ENCODE measurements at places on chromosomes 2 and 18.
A peak's percentile ranks its signal among the peaks of the same experiment; 100 is the strongest.

DNA sequence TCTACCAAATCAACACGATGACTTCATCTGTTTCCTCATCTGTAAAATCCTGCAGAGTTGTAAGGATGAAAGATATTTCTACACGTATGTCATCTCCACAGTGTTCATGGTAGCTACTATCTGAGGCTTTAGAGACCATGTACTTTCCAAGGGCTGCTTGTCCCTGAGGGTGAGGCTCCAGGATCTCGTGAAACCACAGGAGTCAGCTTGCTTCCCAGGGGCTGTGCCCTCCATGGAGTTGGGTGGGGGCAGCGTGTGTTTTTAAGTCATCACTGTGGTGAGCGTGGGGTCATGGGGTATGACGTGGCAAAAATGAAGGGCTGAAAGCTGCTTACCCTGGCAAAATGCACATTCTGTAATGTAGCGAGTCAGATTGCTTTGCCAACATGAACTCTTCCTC, 81.6 kb downstream of the ASAP2 start:
- no peak for DNase-seq

DNA sequence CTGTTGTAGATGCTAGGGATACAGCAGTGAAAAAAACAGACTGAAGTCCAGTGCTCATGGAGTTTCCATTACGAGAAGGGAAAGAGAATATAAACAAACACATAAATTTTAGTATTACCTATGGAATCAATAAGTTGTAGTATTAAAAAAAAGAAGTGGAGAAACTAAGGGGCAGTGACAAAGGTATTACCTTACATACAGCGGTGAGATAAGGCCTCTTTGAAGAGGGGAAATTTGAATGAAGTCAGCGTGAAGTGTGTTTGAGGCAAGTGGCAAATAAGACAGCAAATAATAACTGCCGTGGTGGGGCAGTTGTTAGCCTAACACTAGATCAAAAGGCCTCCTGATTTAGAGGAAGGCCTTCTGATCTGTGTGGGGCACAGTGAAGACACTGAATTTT, 57.9 kb downstream of the TLK1 start:
- DNase-seq: no peak

DNA sequence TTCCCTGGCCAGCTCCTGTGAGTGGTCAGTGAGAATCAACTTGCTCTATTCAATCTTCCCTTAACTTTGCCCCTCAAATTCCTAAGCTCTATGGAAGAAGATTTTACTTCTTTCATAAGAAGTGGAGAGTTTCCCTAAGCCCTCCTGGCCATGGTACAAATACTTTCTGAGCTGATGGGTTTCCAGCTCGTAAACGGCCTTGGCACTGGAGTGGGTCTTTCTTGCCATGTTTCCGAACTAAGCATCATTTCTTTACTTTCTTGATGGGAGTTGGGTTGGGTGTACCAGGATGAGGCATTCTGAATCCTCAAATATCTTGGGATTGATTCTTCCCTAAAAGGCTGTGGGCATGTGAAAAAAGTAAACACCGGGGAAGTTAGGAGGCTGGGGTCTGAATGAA, 72.5 kb downstream of the ACKR3 start:
- DNase-seq: no peak

GRCh38 chr2:207499114-207499513, 30.6 kb upstream of the CREB1 start:
- no peak for DNase-seq

GRCh38 chr18:60649842-60650536, 277.4 kb upstream of the MC4R start:
- no peak for DNase-seq

GRCh38 chr2:84388921-84389490, 70.1 kb downstream of the SUCLG1 start:
- DNase-seq: no peak

GRCh38 chr2:215028231-215028630, 110.2 kb downstream of the ABCA12 start:
- no peak for DNase-seq

DNA sequence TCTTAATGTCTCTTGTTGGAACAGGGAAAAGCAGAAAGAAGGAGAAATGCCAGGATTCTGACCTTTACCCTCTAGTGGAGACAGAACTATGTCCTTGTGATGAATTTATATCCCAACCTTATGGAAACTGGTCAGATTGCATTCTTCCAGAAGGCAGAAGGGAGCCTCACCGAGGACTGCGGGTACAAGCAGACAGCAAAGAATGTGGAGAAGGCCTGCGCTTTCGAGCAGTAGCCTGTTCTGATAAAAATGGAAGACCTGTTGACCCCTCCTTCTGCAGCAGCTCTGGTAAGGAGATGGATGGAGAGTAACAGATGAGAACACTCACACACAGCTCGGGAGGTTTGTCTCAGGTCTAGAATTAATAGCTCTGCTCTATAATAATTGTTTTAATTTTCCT, 552.7 kb upstream of the HNMT start:
- DNase-seq: no peak

- DNase-seq: no peak
Observed at GRCh38 chr18:75845413-75845812, 417.9 kb upstream of the SMIM21 start.

GRCh38 chr2:226130192-226130591, 669.4 kb downstream of the IRS1 start:
- no peak for DNase-seq

DNA sequence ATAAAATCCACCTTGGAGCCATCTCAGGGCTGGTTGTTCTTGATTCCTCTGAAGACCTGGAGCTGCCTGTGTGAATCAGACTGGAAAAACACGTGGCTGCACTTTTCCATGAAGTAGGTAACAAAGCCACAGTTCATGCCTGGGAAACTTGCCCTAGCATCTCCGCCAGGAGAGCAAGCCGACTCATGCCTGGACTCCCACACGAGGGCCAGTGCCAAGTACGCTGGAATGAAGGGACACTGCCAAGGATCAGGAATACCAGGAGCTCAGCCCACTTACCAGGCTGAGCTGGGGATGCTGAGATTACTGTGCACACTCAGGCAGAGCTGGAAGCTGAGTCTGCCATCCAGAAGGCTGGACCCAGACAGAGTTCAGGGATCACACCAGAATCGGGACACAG, 10.9 kb upstream of the FHL2 start:
- DNase-seq: no peak

- DNase-seq: no peak
Observed at GRCh38 chr2:25543939-25544338, 129.4 kb downstream of the DTNB start.

DNA sequence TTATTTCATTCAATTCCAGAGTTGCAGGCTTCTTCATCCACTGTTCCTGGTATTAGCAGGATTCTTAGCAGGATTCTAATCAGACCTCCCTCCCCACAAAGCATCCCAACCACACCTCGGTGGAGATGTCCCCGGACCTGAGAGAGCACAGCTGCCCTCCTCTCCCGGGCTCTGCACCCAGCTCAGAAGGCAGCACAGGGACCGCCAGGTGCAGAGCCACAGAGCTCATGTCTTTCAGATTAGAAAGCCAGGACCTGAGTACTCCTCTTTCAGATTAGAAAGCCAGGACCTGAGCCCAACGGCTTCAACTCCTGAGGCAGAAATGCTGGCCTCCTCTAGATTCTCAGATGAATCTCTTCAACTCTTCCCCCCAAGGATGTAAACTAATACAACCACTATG, 152.3 kb downstream of the MYO5B start:
- DNase-seq: peak; percentile 27

DNA sequence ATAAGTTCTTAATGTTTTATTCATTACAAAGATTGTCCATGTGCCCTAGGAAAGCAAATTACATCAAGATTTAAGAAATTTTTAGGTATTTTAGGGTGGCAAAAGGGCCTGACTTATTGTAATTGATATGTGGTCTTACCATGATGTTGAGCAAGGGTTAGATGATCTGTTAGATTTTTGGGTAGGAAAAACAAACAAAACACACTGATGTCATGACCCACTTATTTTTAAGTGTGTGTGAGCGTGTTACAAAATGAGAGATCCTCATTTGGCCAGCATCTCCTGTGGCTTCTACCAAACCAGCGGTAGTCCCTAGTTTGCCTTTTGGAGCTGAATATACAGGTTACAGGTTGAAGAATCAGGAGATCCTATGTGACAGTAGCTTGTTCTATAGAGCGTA, 89.8 kb upstream of the ITGB6 start:
- no peak for DNase-seq

DNA sequence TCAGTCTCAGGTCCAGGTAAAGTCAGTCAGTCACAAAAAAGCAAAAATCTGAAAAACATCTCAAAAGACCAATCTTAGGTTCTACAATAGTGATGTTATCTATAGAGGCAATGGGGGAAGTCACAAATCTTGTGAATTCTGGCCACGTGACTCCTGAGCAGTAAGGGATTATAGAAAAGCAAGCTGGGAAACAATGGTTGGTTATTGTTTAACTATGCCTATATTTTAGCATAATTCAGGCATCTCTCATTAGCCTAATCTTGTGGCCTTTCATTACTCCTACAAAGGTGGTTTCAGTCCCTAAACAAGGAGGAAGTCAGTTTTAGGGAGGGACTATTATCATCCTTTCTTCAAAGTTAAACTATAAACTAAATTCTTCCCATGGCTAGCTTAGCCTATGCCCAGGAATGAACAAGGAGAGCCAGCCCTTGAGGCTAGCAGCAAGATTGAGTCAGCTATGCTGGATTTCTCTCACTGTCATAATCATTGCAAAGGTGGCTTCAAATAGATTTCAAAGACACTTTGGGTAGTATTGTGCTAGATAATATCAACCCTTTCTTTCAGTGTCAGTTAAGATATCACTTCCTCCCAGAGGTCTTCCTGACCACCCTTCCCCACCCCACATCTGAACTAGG, 56.4 kb upstream of the ITGA6 start:
- no peak for DNase-seq

DNA sequence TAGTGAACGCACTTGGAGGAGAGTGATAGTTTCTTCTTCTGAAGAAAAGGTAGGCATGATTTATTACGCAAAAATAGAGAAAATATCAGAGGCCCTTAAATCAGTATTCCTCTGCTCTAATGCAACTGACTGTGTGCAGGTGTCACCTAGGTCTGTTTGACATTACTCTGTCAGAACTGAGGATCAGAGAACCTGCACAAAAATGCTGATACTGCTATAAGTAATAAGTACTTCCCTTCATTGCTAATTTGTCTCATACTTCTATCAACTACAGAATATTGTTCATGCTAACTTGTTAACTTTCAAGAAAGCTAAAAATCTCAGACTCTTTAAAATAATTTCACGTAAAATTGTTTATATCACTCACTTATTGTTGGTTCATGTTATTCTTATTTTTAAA, 358.5 kb downstream of the ZNF804A start:
- no peak for DNase-seq

DNA sequence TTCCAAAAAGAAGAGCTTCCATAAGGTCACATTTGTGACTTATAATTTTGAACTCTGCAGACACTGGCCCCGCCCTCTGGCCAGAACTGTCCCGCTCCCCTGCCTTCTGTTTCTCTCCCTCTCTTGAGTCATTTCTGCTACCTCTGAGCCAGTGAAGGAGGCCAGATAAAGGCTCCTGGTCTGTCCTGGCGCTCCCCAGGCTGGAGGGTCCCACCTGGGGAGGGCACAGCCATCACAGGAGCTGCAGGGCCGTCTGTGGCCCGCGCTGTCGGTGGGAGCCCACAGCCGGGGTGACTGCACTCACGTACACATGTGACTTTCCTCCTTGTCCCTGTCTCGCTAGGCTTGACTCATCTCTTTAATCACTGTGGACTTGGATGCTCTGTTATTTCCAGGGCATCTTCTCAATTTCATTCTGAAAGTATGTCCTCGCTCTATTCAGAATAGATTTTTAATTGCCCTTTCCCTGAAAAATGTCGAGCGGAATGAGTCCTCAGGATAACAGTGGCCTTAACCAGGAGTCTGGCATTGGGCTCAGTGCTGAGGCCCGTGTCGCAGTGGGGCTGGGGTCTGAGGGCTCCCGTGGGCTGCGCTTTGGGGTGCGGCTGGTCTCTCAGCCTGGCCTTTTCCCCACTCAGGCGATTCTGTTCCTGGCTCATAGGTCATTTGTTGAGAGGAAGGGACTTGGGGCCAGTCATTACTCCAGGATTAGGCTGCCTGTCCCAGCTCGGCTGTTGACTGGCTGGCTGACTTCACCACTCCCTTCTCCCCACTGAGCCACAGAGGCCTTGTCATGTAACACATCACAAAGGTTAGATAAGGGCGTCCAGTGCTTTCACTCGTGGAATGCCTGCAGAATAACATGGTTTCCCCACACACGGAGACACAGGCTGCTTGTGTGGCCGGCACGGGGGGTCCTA, 34.5 kb downstream of the KLHL29 start:
- peak; percentile 27 for DNase-seq

- peak; percentile 45 for DNase-seq
Observed at GRCh38 chr2:203225423-203226039, 13.3 kb upstream of the CYP20A1 start.

DNA sequence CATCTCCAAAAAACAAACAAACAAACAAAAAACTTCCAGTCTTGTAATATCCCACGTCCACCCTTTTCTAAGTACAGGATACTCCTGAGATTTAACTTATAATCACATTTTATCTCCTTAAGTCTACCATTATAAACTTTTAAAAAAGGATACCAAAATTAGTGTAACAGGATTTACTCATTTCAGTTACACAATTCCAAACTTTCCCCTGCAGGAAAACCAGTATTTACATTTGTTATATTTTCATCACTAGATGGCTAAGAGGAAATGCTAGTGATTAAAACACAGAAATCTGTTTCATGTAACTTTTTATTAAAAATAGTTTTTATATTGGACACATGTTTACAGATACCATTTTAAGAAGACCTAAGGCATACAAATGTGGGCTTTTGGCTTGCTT, 27.5 kb downstream of the CFAP36 start:
- no peak for DNase-seq

DNA sequence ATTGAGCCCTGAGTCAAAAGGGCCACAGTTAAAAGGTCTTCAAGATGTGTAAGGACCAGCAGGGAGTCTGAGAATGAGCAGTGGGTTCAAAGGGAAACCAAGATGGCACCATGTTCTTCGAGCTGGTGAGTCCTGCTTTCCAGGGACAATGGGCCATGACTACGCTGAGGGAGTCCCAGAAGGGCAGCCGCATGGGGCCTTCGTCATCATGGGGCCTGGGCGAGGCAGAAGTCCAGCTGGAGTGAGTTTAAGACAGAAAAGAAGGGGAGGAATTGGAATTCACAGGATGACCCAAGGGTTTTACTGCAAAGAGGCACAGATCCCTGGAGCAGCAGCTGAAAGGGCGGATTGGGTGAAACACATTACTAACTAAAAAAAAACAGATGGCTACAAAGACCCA, 340.8 kb upstream of the MYT1L start:
- no peak for DNase-seq

DNA sequence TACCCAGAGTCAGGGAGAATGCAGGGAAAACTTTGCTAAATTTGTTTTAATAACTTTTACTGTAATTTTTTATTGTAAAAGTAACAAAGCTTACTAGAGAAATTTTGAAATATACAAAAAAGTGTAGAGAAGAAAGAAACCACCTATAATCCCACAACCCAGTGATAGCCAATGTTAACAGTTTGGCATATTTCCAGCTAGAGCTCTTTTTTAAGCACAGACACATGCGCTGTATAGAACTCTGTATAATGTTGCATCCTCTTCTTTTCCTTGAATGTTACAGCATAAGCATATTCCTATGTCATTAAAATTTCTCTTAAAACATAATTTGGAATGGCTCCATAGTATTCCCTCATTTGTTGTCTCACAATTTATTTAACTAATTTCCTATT, 37.4 kb upstream of the EPAS1 start:
- no peak for DNase-seq

GRCh38 chr2:69957965-69958364, 3.5 kb downstream of the ASPRV1 start:
- no peak for DNase-seq

Measured in NCI-H82 (cell line).